AG04449 (cell line): ENCODE measurements at places on chromosomes 7 and 10.

DNA sequence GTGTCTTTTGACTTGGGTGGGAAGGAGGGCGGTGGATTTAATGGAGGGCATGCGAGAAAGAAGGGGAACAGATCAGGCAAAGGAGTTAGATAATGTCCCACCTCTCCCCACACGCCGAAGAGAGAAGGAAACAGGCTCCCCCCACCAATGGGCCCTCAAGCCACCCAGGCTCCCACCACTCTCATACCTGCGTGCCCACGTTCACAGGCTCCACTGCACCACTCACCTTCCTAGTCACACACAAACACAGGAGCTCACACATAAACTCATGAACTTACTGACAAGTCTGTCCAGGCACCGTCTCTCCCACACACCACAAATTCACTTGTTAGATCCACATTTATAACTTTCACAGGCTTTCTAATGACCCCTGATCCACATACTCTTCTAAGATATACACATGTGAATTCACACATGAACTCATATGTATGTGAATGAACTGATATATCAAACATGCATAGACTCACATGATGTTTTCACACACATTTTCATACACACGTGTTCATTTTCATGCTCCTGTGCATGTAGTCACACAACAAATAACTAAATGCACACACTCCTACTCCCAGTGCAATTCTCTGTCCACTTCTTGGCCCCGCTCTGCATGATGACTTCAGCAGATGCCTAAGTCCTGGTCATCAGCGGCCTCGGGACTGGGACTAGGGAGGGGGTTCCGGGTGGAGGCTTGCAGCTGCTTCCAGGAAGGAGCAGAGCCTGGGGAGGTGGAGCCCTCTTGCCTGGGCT, 1.5 kb downstream of the LZTS2 start:
- DNase-seq, result peak; percentile 70

GRCh38 chr10:126731610-126731990, 61.1 kb upstream of the C10orf90 start:
- no peak for DNase-seq

DNA sequence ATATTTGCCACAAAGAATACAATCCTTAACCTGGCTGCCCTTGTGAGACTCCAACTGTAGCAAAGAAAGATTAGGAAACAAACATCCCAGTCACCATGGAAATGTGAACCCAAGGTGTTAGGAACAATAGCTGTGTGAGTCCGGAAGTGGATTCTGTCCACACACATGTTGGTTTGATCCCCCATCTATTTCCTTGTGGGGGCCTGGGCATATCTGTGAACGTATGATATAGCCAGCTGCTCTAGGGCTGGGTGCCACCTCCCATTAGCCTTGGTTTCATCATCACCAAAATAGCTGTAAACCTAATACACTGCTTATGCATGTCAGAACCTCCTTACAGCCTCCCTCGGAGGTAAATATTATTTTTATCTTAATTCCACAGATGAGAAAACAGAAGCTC, 26.4 kb downstream of the GRK5 start:
- DNase-seq, result no peak

DNA sequence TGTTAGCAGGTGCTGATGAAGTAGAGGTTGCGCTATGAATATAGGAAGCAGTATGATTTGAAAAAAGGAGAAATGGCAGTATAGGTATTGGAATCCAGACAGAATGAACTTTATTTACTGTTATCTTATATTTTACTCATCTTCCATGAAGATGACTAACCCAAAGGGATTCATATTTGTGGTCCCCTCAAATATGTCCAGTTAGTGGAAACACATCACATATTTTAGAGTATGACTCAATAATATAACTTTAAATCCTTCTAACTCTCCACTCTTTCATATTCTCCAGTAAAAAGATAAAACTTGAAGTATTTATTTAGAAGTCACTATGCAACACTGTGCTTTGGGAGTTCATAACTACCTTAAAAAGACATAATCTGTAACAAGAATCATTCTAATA, 286.5 kb upstream of the LRRTM3 start:
- DNase-seq, result peak; percentile 51

DNA sequence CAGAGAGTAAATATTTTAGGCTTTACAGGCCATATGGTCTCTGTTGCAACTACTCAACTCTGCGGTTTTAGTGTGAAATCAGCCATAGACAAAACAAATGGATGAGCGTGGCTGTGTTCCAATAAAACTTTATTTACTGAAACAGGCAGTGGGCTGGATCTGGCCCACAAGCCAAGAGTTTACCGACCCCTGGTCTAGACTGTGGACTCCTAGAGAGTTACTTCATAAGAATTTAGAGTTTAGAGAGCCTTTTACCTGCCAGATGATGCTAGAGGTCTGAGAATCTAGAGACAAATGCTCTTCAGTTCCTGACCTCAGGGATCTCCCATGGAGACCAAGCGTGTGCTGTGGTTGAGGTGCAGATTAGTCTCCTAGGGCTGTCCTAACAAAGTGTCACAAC, 174.8 kb downstream of the PTEN start:
- DNase-seq, result no peak

GRCh38 chr10:70035531-70035930, 17.1 kb upstream of the MACROH2A2 start:
- no peak for DNase-seq

DNA sequence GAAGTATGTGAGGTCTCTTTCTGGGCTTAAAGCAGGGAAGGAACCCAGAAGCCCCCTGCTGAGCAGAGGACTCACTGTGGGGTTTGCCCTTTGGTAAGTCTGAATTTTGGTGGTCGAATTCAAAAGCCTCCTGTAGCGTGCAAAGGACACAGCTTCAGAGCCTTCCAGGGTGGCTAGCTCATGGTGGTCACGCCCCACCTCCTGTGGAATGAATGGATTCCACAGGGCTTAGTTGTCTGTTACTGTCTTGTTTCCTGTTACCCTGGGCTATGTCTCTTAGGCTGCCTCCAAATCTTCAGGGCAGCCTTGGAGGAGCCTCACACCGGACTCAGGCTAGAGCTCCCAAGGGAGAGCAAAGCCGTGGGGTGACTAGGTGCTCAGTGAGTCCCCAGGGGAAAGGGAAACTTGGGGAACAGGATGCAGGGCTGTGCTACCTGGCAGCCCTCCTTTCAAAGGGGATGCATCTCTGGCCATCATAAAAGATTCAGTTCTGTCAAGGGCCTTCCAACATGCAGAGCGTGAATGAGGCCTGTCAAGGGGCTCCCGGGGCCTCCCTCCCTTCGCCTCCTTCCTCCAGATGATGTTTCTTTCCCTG, 211.7 kb downstream of the CCSER2 start:
- DNase-seq, result peak; percentile 77

GRCh38 chr10:112663234-112664125, 216.5 kb downstream of the VTI1A start:
- DNase-seq, result peak; percentile 34

GRCh38 chr7:149719050-149719899, 54.1 kb downstream of the ZNF467 start:
- no peak for DNase-seq

- DNase-seq, result no peak
Observed at GRCh38 chr7:87206361-87206760, 13.2 kb downstream of the TMEM243 start.

- DNase-seq, result no peak
Observed at GRCh38 chr10:102399217-102400021, 3.9 kb downstream of the NFKB2 start.

DNA sequence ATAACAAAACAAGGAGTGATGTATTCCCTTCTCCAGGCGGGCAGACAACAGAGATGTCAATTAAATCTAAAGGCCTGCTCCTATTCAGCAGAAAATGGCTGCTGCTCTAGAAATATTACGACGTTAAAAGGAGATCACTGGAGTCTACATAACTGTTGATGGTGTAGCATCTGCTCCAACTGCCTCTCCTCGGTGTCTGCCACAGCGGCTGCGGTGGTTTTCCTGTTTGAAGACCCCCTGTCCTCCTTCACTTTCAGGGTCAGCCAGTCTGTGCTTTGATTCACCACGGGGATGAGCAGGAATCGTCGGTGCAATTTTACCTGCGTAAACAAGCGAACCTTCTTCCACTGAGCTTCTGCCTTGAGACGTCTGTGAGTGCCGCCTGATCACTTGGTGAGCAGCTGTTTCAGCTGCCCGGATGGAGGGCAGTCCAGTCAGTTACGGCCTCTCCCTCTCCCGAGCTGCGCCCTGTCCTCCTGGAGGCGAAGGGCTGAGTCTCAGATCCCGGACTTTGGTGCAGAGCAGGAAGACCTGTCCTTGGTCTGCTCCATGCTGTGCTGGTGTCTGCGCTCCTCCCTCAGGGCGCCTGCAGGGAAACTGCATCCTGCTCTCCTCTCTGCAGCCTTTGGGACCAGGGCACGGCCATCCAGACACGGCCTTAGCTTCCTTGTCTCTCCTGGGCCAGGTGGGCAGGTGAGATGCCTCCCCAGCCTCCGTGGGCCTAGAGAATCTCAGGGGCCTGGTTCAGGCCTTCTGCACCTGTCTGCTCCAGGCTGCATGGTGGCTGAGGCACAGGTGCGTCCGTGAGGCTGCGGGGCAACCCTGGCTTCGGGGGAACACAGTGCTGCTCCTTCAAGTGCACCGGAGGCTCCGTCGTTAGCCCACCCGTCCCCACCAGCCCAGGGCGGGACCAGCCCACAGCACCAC, 326.6 kb downstream of the ADARB2 start:
- no peak for DNase-seq
